ENCODE measurements at places on chromosomes 6 and 20.
A peak's percentile ranks its signal among the peaks of the same experiment; 100 is the strongest.

DNA sequence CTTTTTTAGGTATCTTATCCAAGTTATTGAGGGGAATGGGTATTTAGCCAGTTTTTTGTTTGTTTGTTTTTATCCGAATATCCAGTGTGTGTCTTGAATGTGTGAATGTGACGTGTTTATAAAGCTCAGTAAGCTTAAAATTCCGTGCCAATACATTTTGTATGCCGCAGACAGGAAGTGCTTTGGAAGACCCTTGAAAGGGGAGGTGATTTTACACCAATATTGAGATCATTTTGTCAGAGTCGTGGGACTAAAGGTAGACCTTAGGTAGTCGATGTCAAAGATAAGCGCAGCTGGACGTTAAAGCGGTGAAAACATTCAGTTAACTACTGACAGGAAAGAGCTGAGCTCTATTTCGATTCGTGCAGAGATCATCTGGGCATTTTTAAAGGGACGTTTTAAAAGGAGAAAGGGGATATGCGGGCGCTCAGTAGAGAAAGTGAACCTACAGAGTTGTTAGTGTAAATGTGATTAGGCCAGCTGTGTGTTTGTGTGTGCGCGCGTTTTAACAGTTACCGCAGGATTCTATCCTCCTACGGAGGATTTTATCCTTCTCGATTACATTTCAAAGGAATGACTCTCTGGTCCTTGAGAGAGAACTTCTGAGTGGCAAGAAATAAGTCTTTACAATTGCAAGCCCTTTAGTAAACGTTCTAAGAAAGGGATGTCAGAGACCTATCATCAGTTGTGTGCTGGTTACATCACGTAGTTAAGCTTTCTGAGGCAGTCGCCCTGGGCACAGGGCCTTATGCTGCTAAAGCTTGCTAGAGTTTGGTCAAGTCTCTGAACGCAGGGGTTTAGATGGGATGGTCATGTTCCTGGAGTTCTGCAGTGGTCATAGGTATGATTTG, 625 bp upstream of the ECHDC1 start:
- peak overlapping the region; percentile 66 for H3K27ac ChIP-seq
- H3K27me3 ChIP-seq, result no peaks in the 10 kb centered on the region
- peak overlapping the region; percentile 51 for H3K4me3 ChIP-seq
- H3K4me1 ChIP-seq, result peaks cover 26% of the 10 kb centered on the region
- DNase-seq, result no peak
- H3K36me3 ChIP-seq, result no peaks in the 10 kb centered on the region

GRCh38 chr6:144401736-144402733, 116.9 kb downstream of the UTRN start:
- no peak overlapping the region for H3K4me3 ChIP-seq
- H3K27me3 ChIP-seq, result no peaks in the 10 kb centered on the region
- H3K36me3 ChIP-seq, result no peaks in the 10 kb centered on the region
- H3K27ac ChIP-seq, result no peak overlapping the region
- H3K4me1 ChIP-seq, result peaks cover 23% of the 10 kb centered on the region

- no peak overlapping the region for H3K27ac ChIP-seq
- H3K36me3 ChIP-seq, result no peaks in the 10 kb centered on the region
- H3K4me1 ChIP-seq, result peaks cover 19% of the 10 kb centered on the region
- H3K4me3 ChIP-seq, result no peak overlapping the region
- DNase-seq, result no peak
- no peaks in the 10 kb centered on the region for H3K27me3 ChIP-seq
These were observed 114.8 kb downstream of the RTN4IP1 start for GRCh38 chr6:106514583-106514885.

GRCh38 chr6:147817042-147817689, 308.7 kb downstream of the SAMD5 start:
- no peaks in the 10 kb centered on the region for H3K36me3 ChIP-seq
- H3K4me1 ChIP-seq, result no peaks in the 10 kb centered on the region
- H3K4me3 ChIP-seq, result no peak overlapping the region
- no peak overlapping the region for H3K27ac ChIP-seq
- H3K27me3 ChIP-seq, result no peaks in the 10 kb centered on the region
